ENCODE measurements at places on chromosomes 12 and 14.
A peak's percentile ranks its signal among the peaks of the same experiment; 100 is the strongest.

GRCh38 chr12:30794591-30795409 is 40.0 kb upstream of the CAPRIN2 start:
- DNase-seq = peak; percentile 96

GRCh38 chr14:29993143-29993542 is 65.5 kb upstream of the PRKD1 start:
- no peak for DNase-seq

GRCh38 chr12:108231109-108231905 is 102.2 kb downstream of the WSCD2 start:
- no peak for DNase-seq

GRCh38 chr14:34380471-34380845 is 81.6 kb downstream of the SPTSSA start:
- DNase-seq = no peak

DNA sequence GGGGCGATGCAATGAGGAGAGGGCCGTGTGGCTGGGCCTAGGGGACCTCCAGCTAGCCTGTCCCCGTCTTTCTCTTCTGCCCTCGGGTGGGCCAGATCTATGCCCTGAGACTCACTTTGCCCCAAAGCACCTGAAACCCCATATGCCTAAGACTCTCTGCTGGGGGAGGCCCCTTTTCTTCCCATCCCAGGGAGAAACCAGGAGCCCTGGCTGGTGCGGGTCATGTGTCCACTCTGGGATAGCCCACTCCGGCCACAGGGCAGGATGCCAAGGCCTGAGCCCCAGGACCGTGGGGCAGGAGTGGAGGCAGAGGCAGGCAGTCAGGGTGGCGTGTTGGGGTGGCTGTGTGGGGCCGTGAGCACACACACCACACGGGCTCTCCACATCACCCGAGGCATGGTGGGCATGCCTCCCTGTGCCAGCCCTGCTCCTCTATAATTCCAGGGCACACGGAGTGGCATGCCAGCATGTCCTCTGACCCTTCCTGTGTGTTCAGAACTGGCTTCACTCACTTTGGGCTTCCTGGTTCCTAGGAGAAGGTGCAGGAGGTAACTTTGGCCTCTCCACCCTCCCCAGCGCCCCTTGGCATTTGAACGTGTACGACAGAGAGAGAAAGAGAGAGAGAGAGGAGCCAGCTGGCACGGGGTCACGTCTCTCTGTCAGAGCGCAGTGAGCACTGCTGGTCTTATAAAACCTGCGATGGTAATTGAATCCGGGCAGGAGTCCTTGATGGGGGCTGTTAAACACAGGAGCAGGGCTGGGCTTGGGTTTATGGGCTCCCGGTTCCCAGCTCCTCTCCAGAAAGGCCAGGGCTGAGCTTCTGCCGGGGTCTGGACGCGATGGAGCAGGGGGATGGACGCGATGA is 144.2 kb downstream of the KIF26A start:
- no peak for DNase-seq

DNA sequence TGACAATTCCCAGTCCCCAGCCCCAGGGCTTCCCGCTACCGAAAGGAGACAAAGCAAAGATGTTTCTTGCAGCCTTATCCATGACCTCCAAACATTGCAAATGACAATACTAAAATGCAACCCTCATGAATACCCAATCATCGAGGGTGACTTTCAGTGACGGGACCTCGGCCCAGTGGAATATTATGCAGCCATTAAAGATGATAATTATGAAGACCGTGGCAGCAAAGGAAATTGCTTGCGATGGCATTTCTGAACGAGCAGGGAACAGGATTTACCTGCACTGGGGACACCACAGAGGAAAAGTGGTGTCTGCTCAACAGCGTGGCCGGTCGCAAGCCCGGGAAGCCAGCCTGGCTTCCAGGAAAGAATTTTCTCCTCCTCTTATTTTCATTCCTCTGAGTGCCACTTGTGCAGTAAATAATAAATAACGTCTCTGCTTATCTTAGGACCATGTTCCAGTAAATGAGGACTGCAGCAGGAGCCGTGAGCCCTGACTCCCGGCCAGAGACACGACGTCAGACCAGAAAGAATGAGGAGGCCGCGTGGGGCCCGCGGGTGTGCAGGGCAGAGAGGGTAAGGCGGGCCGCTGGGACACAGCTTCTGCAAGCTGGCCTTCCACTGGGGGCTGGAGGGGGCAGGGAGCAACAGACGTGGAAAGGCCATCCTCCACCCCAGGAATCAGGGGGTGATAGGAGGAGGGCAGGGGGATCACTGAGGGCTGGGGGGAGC is 6.6 kb downstream of the C14orf180 start:
- DNase-seq = no peak

- DNase-seq = no peak
These were observed 28.0 kb downstream of the NOS1 start for GRCh38 chr12:117333331-117333881.

GRCh38 chr12:7985802-7986418 is 46.6 kb upstream of the FOXJ2 start:
- no peak for DNase-seq

DNA sequence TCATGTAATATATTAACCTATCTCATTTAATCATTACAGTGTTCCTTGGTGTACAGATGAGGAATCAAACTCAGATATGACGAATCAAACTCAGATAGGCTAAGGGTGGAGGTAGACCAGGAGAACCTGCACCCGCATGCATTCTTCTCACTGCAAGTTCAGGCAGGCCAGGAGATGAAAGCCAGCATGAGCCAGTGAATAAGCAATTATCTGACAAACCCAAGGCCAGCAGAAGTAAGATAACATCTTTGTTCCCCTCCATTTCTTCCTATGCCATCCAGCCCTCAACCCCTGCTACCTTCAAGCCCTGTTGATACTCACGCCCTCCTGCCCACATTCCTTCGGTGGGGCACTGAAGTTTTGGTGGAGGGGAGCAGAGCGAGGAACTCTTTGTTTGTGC is 152.2 kb downstream of the ETV6 start:
- no peak for DNase-seq

- no peak for DNase-seq
These were observed 36.4 kb downstream of the GNS start for GRCh38 chr12:64722835-64723234.

DNA sequence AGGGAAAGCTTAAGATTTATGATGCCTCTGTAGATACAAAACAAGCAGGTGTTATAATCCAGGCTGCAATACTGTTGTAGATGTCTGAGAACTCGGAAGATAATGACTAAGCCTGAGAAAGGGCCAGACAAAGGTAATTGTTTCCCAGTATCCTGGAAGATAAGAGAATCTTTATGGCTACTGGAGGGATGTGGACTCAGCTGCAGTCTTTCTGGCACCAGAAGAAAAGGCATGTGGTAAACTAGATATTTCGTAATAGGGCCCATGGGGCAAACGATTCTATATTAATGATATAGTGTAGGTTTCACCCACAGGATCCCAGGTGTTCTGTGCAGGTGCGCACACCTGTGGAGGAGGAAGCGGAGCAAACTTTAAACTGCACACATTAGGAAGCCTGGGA is 9.2 kb upstream of the APOLD1 start:
- no peak for DNase-seq

GRCh38 chr12:99523853-99524252 is 123.7 kb upstream of the GARIN6 start:
- DNase-seq = no peak

DNA sequence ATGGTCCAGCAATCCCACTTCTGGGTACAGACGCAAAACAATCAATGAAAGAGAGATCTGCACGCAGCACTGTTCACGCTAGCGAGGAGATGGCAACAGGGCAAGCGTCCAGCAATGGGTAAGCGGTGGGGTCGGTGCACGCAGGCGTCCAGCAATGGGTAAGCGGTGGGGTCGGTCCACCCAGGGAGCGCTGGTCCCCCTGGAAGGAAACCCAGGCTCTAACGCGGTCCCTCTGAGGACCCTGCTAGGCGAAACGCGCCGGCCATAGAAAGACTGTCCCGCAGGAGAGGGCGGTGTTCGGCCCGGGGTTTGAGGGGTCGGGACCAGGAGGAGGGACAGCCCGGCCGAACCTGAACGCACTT is 618 bp upstream of the PGAM5 start:
- DNase-seq = no peak

GRCh38 chr12:124416516-124417395 is 121.9 kb downstream of the RFLNA start:
- DNase-seq = no peak

- no peak for DNase-seq
These were observed at the start of gene LRRK2 for GRCh38 chr12:40224439-40225291. TSS of gene LRRK2 (plus strand) at chr12:40224997. CDS start at chr12:40225132, 135 bp downstream.

GRCh38 chr14:97624985-97625384 is 827.8 kb downstream of the VRK1 start:
- DNase-seq = no peak

- DNase-seq = no peak
These were observed 4.0 kb upstream of the RNASE10 start for GRCh38 chr14:20501346-20501745.

- DNase-seq = no peak
These were observed 950.7 kb upstream of the FLRT2 start for GRCh38 chr14:84579292-84579691.

- DNase-seq = no peak
These were observed 39.7 kb upstream of the PARP11 start for GRCh38 chr12:3912863-3913262.

DNA sequence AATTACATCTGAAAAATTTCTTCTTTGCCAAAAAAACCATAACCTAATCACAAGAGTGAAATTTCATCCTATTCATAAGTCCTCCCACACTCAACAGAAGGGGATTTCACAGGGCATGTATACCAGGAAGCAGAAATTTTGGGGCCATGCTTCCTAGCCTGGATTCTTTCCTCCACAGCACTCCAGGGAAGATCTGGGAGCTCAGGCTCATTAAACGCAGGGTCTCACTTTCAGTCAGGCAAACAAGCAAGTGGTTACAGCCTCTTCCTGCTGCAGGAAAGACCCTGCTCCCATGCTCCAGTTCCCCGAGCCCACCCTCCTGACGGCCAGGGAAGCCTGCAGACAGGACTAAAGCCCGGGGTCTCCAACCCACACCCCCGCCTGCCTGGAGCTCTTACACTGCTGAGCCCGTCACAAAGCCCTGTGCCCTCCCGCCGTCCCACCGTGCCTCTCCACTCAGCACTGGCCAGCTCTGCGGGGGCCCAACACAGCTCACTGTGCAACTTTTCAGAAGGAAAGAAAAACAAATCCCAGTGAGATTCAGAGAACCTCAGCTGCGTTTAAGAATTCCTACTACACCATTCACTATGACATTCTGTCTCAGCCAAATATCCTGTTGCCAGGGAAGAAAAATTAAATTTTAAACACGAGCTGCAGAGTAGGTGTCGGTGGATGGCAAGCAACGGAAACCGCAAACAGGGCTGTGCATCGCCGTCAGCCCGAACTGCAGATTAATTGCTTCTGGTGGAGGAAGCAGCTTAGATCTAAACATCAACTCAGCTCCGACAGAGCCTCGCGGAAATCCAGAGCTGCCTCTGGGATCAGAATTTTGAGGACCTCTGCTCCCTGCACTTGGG is 106.7 kb upstream of the SFSWAP start:
- DNase-seq = no peak

DNA sequence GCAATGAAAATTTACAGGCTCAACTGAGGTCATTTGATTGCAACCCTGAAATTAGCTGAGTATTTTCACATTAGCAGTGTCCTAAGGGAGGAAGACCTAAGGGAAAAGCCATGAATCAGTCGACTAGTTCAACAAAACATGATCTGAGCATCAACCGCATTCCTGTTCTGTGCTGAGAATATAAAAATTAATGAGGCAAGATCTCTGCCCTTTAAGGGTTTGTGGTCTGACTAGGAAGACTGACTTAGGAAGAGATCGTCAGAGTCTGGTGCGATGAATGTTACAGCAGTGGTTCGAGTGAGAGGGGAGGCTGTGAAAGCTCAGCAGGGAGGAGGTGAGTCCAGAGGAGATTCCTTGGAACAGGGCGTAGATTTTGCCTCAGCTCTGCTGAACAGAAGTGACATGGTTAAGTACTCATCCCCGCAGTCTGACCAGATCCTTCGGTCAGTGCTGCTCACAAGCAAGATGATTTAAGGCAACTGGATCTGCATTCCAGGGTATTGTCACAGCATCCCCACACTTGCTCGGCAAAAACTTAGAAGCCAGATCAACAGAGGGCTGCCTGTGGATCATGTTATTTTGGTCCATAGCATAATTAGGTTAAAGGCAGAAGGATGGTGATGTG is 49.6 kb downstream of the BMAL2 start:
- DNase-seq = no peak

DNA sequence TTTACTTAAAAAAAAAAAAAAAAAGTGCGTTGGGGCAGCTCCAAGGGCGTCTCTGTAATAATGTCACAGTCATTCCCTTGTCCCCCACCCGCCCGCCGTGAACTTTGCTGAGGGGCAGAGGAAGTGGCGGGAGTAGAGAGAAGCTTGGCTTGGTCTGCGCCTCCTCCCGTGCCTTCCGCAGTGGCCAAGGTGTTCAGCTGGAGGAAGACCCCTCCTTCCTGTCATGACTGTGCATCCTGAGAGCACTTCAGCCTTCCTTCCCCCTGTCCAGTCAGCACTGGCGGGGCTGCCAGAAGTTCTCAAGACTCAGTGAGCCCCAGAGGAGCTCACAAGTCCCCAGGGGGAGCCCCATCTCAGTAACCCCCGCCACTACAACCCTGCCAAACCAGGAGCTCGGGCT is 32.2 kb downstream of the AACS start:
- no peak for DNase-seq

DNA sequence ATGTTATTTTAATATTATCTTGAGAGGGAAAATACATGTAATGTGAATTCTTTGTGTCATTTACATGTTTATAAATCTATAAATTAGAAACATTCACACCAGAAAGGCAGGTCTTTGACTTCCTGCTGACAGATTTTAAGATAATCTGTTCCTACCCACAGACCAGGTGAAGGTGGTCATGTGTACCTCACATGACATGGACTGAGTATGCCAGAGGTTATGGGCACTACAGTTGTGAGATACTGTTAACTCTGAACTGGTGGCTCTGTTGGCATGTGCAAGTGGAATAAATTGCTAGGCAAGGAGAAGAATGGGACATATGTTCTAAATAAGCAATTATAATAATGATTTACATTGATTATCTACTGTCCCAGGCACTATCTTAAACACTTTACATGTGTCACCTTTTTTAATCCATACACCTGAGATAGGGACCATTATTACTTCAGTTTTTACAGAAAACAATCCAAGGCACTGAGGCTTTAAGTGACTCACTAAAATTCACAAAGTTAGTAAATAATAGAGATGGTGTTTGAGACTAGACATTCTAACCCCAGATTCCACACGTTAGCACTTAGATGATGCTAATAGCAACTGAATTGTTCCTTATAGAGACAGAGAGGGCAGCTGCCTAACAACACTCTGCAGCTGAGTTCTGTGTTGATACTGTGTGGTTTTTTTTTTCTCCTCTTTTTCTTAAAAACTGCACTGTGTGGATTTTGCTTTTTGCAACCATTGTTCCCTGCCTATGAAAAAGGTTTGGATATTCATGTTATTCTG is 23.8 kb downstream of the SLC16A7 start:
- DNase-seq = no peak

- DNase-seq = peak; percentile 65
These were observed 101.9 kb downstream of the GAS2L3 start for GRCh38 chr12:100675432-100675831.
